ENCODE measurements at places on chromosomes 16 and 17.

GRCh38 chr17:1159431-1160180 is 20.2 kb downstream of the ABR start:
- DNase-seq = no peak

- no peak for DNase-seq
Observed at GRCh38 chr17:73227944-73228343, 33.7 kb downstream of the CPSF4L start.

DNA sequence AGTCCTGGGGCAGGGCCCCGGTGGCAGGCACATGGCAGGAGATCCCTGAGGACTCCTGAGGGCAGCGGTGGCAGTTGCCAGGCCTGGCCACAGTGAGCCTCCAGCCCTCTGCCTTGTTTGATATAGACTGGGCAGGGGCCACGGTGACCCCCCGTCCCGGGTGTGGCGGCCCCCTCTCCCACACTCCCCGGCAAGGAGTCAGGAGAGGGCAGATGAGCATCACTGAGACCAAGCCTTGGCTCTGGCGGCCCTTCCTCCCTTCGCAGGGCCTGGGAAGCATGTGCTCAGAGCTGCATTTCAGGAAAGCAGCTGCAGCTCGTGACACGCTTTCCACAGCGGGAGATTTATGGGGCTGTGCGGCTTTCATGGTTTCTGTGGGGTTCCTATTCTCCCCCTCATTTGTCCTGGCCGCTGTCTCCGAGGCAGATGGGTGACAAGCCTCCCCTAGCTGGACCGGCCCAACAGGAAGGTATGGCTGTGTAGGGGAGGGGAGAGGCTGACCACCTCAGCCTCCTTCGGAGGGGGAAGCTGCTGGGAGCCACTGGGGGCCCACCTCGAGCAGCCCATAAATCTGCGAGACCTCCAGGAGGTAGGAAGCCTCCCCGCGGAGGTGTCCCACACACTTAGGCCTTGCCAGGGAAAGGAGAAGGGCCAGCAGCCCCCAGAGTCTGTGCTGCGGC is 211.4 kb downstream of the NTN1 start:
- DNase-seq = no peak

DNA sequence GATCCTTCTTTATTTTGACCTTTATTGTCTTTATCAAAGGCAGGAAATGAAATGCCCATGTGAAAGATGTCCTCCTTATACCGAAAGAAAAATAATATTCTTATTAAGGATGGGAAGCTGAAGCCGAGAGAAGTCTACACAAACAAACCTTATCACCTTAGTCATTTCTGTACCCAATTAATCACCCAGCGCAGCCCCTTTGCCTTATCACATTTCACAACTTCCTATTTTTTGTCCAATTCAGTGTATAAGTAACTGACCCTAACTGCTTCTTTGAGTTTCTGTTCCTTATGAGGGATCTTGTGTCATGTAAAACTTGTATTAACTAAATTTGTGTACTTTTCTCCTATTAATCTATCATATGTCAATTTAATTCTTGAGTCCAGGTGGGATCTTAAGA is 16.4 kb upstream of the CCL23 start:
- no peak for DNase-seq

DNA sequence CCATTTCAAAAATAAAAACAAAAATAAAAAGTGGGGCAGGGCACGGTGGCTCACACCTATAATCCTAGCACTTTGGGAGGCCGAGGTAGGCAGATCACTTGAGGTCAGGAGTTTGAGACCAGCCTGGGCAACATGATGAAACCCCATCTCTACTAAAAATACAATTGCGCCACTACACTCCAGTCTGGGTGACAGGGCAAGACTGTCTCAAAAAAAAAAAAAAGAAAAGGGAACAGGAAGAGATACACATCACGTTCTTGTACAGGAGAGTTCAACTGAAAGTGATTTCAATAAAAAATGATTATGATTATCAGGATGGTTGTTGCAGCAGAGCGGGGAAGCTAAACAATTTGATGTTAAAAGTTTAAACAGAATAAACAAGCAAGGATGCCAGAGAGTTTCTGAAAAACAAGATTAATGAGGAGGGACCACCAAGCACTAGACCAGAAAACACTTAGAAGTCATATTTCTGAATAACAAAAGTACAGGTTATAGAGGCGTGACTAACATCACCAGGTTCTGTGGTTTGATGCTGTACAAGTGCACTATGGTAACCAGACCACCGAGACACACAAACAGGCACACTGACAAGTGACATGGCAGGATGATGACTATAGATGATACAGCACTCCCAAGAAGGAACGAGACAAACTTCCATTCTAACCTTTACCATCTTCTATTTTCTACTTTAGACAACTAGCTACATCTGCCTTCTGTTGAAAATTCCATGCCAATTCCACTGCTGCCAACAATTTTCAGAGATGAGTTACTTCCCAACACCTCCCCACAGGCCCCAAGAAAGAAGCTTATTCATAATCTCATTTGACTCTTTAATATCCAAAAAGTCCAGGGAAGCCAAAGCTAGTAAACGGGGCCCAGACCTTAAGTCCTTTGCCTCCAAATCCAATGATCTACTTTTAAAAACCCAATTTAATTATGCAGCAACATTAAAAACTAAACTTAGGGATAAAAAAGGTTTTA is 11.8 kb downstream of the DNAJA2 start:
- no peak for DNase-seq

GRCh38 chr16:65601781-65602180 is 479.9 kb upstream of the CDH11 start:
- no peak for DNase-seq

DNA sequence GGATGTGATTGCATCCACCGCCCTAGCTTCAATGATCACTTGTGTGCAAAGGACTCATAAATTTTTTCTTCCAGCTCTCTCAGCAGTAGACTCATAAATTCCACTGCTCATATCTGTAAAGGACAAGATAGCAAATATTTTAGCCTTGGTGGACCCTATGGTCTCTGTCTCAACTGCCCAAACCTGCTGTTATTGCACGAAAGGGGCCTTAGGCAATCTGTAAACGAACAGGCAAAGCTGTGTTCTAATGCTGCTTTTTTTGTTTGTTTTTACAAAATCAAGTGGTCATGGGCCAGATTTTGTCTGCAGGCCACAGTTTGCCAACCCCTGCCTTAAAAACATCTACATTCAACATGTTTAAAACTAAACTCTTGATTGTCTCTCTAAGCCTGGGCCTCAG is 34.1 kb downstream of the FAM20A start:
- no peak for DNase-seq

- DNase-seq = no peak
Observed at GRCh38 chr17:19857640-19858039, 10.1 kb downstream of the ULK2 start.

GRCh38 chr16:427250-427649 is 1.8 kb downstream of the RAB11FIP3 start:
- DNase-seq = no peak

DNA sequence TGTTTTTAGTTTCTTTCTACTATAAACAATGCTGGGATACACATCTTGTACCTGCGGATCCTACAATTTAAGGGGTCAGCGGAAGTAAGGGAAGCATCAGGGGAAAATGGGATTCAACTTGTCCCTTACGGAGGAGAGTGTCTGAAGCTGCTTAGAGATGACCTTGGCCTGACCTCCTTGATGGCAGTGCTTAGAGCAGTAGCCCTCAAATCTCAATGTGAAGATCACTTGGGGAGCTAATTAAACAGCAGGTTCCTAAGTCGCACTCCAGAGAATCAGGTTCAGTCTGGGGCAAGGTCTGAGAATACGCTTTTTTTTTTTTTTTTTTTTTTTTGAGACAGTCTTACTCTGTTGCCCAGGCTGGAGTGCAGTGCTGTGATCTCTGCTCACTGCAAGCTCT is 9.6 kb upstream of the METTL16 start:
- DNase-seq = no peak

DNA sequence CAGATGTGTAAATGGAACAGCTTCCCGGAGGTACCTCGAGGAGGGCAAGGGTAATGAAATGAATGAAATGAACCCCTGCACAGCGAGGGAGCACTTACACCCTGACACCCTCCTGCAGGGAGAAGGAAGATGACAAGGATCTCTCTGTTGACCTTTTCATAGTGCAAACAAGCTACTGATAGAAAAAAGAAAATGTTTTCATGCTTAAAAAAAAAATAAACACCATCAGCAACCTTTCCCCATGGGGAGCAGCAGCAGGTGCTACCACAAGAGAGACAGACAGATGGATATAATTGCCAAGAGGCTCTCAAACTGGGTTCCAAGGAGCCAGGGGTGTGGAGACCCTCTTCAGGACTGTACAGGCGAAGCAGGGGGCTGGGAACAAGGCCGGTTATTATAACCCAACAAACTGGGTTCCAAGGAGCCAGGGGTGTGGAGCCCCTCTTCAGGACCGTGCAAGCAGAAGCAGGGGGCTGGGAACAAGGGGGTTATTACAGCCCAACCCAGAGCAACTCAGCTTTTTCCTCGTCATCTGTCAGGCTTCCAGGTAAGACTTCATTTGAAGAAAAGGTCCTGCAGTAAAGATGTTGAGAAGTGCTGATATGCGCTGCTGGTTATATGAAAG is 718 bp upstream of the RPH3AL start:
- no peak for DNase-seq

GRCh38 chr17:57114085-57114673 is 29.1 kb downstream of the AKAP1 start:
- no peak for DNase-seq

DNA sequence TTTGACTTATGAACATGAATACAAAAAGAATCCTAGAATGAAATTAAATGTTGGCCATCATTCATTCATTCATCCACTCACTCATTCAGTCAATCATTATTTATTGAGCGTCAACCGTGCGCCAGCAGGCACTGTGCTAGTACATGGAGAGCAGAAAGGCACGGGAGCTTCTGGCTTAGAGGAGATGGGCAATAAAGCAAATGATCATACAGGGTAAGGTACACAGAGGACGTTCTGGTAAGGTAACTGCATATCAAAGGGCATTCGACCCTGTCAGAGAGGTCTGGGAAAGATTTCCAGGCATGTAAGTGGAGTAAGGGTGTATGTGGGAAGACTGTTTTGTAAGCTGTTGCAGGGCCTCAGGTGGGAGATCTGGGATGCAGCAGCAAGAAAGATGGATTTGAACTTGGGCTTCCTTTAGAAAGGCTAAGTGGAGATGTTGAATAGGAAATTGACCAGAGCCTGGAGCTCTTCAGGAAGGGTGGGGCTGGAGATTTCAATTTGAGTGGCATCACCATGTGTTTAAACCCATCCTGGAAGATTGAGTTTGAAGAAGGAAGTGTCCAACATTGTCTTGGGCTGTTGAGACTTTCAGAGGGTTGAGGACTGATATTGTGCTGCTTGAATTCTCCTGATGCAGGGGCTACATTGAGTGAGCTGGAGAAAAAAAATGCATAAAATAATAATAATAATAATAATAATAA is 2.8 kb upstream of the MSI2 start:
- no peak for DNase-seq

DNA sequence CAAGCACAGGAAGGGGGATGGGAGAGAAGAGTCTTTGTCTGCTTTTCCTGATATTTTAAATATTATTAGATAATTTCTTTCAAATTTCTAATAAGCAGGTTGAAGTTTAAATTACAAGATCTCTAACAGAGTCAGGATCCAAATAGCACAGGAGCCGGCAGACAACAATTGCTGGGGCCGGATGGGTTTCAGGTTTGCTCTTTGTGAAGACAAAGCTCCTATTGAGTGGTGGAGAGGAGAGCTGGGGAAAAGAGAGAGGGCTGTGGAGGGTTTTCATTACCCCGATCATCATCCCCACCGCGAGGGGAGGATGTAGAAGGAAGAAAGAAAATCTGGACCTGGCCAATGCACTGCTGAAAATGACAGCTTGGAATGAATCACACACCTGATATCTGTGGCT is 197.3 kb downstream of the SOX9 start:
- DNase-seq = no peak

- no peak for DNase-seq
Observed at GRCh38 chr17:68941761-68942160, 13.4 kb downstream of the ABCA8 start.

- DNase-seq = no peak
Observed at GRCh38 chr17:77474292-77474988, 333.7 kb downstream of the SEC14L1 start.

DNA sequence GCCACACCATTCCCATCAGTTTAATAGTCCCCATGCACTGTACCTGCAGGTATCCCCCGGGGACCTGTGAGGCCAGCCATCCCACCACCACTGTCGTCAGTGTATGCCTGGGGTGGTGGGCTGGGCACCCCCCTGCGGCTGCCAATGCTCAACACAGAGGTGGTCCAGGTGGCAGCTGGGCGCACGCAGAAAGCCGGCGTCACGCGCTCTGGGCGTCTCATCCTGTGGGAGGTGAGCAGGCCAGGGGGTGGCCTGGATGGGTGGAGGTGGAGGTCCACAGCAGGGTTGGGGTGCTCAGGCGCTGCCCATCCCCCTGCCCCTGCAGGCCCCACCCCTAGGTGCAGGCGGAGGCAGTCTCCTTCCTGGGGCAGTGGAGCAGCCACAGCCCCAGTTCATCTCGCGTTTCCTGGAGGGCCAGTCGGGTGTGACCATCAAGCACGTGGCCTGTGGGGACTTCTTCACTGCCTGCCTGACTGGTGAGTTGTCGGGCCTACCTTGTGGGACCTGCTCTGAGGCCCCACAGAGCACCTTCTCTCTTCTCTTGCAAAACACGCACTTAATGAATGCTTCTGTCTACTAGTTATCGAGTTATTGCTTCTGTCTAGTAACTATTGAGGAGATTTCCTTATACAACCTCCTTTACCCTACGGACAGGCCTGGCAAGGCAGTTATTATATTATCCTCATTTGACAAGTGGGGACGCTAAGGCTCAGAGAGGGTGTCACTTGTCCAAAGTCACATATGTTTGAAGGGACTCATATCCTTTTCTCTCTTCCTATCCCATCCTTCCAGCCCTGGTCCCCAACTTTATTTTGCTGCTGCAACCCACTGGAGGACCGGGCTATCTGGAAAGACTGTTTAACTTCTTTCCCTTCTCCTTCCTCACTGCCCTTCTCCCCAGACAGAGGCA is 5.8 kb upstream of the TRAF4 start:
- DNase-seq = no peak

- peak; percentile 78 for DNase-seq
Observed at GRCh38 chr16:5504064-5504781, 406.6 kb upstream of the EEF2KMT start.

DNA sequence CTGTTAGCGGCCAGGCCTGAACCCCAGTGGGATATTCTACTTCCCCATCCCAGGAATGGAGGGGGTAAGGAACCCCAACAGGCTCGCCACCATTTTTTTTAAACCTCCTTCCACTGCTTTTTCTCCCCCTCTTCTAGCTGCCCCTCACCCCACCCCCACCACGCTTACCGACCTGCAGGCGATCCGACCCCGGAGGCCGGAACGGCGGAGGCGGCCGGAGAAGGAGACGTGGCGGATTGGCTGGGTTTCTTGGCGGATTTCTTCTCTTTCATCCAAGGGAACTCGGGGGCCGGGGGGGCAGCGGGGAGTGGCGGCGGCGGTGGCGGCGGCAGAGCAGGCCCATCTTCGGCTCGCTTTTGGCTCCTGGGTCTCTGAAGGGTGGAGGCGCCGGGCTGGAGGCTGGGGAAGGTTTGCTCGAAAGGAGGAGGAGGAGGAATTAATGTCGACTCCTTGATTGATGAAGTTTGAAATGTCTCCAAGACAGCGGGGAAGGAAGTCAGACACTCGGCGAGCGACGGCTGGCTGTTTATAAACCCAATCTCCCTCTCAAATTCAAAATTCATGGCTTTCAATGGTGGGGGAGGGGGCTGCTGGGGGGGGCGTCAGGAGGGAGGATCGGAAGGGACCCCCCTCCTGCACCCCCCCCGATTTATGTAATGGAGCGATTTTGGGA is 424 bp downstream of the HOXB2 start:
- no peak for DNase-seq

All from nucleus accumbens (tissue), 56 donors.